Stimulated activated naive CD8-positive, alpha-beta T cell treated with anti-CD3 and anti-CD28 coated beads, Interleukin-15, Interleukin-2, amounts not matched to agents 100 U/mL and 50 U/mL, for 24 hours (primary cell): ENCODE measurements at places on chromosomes 2 and 18.
A peak's percentile ranks its signal among the peaks of the same experiment; 100 is the strongest.

DNA sequence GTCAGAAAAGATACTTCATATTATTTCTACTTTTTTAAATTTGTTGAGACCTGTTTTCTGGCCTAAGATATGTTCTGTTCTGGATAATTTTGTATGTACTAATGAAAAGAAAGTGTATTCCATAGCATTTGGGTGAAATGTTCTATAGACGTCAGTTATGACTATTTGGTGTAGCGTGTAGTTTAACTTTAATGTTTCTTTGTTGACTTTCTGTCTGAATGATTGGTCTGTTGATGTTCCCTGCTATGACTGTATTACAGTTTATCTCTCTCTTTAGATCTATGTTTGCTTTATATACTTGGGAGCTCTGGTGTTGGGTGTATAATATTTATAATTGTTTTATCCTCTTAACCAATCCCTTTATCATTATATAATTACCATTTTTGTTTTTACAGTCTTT is 352.4 kb downstream of the PTPRM start:
- no peak for DNase-seq

GRCh38 chr18:36931106-36931505 is 102.2 kb downstream of the KIAA1328 start:
- no peak for DNase-seq

DNA sequence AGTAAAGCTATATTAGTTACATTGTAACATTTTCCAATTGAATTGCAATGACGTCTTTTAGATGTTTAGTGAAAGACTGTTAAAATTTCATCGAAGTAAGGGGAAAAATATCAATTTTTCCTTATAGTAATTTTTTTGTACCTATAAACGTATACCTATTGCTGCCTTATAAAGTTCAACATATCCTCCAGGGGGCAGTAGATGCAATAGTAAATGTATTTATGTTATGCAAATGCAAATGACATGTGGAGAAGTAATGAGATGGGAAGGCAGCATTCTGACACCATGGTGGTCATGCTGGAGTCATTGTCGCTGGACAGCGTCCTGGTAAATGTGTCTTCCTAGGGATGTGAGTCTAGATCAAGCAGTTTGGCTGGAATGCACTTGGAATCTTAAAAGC is 38.7 kb downstream of the MSTN start:
- DNase-seq: no peak

DNA sequence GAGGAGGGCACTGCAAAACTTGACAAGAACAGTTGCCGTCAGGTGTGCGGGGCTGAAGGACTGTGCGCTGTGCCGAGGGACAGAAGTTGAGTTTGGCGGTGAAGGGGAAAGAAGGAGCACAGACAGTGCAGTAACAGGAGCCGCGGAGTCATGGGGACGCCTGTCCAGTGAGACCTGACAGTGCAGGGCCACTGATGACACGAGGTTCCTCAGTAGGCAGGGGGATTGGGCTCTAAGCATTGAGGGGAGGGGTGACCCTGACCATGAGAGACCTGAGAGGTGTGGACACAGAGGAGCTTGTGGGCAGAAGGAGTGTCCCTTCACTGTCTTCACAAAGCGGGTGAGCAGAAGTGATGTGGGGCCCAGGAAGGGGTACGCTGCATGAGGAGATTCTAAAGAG is 104.8 kb downstream of the MTCL1 start:
- no peak for DNase-seq

DNA sequence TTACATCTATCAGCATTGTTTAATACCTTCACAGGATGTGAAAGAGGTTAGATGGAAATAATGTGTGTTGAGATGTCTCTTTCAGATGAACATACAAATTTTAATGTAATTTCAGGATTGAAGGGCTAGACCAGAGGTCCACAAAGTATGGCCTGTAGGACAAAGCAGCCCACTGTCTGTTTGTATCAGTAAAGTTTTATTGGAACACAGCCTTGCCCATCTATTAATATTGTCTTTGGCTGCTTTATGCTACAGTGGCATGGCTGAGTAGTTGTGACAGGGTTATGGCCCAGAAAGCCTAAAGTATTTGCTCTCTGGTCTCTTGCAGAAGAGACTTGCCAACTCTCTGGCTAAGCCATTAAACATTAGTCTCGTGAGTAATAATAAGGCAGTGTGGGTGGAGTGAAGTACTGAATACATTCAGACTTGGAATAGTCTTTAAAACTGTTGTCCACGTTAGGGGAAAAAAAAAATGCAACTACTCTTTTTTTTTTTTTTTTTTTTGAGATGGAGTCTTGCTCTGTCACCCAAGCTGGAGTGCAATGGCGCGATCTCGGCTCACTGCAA is 74.5 kb upstream of the NOSTRIN start:
- no peak for DNase-seq

DNA sequence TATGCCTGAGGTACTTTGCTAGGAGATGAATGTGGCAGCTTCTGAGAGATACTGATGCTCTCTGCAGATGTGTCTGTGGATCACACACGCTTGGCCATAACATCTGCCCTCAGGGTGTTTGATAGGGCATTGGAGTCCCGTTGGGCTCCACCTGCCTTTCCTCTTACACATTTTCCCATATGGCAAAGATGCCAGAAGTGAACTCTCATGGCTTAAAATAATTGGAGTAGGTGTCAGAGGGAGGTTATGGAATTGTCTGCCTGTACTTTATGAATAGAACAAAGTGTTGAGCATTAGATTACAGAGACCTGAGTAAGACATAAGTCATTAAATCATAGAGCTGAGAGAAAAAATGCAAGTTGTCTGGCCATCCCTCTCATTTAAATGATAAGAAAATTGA is 75.3 kb upstream of the PNPT1 start:
- DNase-seq: no peak

DNA sequence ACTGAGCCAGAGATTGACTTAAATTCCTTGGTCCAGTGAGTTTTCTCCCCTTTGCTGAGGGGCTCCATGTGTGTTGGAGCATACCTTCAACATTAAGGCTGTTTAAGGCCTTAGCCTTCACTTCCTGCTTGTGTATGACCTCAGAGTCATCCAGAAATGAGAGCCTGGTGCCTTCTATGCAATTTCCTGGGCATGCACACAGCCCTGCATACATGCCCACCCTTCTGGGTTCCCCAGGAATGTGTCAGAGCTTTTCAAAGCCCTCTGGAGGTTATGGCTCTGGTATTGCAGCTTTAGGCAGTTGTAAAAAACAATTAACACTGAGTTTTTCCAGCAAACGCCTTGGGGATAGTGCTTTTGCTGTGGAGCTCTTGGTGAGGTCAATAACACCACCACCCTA is 16.7 kb downstream of the IL1R1 start:
- no peak for DNase-seq

- DNase-seq: no peak
These were observed 12.9 kb downstream of the RETSAT start for GRCh38 chr2:85341269-85342029.

GRCh38 chr2:216687646-216688045 is 7.7 kb downstream of the IGFBP5 start:
- peak; percentile 55 for DNase-seq

DNA sequence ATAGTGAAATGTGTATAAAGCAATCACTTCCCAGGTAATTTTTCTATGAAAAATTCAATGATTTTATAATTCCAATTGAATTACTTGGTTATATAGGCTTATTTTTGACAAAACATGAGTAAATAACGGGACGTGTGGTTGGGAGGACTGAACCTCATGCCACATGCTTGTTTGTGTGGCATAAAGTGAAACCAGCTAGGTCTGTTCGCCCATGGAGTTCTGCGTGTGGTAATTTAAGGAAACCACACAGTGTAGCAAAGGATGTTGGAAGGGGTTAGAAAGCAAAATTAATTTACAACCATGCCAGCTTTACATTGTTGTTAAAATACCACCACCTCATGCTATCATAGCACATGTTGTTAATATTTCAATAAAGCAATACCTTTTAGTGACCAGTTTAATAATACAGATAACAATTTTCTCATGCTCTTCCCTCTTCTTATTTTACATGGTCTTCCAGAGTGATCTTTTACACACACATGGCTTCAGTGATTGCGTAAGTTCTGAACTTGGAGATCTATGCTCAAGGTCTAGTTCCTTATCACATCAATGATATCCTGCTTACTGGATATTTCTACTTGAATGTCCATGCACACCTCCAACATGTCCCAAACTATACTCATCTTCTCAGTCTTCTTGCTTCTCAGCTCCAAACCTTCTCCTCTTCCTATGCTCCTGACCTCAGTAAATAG is 156.4 kb upstream of the ITGA4 start:
- no peak for DNase-seq

- DNase-seq: no peak
These were observed 94.7 kb upstream of the RPE start for GRCh38 chr2:209907746-209908145.

DNA sequence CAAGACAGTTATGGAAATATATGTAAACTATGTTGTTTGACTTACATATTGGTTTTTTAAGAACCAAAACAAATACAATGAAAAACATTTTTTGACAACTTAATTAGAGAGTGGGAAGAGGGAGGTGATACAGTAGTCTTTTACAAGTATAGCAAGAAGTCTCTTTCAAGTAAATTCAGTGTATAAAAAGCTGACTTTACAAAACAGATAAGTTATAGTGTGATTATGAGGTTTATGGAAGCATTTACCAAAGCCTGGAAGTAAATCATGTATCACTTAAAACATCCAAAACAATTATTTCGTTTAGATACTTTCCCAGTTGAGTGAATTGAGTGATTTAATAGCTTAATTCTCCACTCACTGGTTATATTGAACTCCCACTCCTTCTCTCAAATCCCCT is 66.7 kb upstream of the SLC4A10 start:
- no peak for DNase-seq

GRCh38 chr2:171855401-171855800 is 38.6 kb downstream of the SLC25A12 start:
- no peak for DNase-seq

GRCh38 chr2:68837164-68837860 is 33.9 kb downstream of the BMP10 start:
- peak; percentile 83 for DNase-seq

GRCh38 chr2:1975060-1975459 is 230.7 kb upstream of the PXDN start:
- DNase-seq: no peak

- no peak for DNase-seq
These were observed 42.1 kb downstream of the PGAP1 start for GRCh38 chr2:196884368-196884767.

DNA sequence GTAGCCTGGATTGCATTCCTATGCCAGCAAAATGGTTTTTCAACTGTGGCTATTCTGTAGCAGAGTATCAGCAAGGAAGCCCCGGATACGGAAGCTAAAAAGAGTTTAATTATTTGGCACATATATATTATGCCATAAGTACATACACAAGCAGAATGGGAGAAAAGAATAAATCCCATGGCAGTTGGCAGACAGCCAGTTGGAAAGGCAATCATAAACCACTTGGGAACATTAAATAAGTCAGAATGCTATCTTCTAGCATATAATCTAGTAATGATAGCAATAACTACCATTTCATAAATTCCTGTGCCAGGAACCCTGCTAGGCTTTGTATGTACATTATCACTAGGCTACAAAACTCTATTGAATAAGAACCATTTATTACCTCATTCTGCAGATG is 26.0 kb downstream of the GALNT5 start:
- no peak for DNase-seq

DNA sequence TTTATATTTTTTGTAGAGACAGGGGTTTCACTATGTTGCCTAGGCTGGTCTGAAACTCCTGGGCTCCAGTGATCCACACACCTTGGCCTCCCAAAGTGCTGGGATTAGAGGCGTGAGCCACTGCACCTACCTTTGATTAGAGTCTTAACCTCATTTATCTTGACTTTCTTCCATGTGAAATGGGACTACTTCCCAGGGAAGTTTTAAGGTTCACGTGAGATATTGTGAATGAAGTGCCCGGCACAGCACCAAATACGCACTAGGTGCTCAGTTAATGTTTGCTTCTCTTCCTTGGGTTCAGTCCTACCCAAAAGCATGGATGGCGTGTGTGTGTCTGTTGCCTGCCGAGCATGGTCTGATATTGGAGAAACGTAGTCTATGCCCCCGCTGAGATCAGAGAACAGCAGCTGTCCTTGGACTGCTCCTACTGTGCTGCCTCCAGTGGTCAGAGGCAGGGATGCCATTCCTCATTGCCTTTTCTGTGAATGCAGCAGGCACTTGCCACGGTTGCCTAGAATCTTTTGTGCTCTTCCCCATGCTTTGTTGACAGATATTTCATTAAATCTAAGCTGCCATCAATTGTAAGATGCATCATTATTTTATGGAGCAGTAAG is 12.3 kb upstream of the TFCP2L1 start:
- no peak for DNase-seq

DNA sequence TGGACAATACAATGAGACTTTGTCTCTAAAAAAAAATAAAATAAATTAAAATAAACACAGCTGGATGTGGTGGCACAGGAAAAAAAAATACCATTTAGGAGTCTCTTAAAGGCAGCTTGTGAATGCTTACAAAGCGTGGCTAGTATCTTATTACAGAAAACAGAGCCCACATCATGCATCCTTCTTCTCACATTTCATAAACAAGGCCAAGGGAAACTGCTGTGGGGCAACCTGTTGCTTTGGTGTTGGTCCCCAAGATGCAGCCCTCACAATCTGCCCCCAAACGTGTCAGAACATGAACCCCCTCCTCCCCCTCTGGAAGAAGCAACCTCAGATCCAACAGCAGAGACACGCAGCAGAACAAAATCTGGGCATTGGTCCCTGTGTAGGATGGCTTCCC is 2.6 kb downstream of the SLC14A1 start:
- no peak for DNase-seq

DNA sequence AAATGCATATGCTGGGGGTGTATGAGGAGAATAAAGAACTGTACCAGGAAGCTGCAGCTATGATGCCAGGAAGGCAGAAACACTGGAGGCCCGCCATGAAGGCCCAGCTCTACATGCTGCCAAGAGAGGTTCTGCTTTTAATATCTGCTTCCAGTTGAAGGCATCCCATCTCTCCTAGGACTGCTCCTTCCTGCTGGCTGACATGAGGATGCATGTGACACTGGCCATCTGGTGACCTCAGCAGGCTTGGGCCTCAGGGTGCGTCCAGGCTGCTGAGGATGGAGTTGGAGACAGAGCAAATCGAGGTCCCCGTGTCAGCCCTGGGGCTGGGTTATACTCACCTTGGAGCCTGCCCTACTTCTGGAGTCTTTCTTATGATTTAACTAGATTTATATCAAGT is 49.0 kb downstream of the PSMG2 start:
- DNase-seq: no peak

GRCh38 chr2:14650066-14650465 is 17.5 kb downstream of the LRATD1 start:
- no peak for DNase-seq
